ENCODE measurements at places on chromosomes 5 and 9.

GRCh38 chr5:171888051-171888481, 102.4 kb downstream of the SMIM23 start:
- no peak for DNase-seq

DNA sequence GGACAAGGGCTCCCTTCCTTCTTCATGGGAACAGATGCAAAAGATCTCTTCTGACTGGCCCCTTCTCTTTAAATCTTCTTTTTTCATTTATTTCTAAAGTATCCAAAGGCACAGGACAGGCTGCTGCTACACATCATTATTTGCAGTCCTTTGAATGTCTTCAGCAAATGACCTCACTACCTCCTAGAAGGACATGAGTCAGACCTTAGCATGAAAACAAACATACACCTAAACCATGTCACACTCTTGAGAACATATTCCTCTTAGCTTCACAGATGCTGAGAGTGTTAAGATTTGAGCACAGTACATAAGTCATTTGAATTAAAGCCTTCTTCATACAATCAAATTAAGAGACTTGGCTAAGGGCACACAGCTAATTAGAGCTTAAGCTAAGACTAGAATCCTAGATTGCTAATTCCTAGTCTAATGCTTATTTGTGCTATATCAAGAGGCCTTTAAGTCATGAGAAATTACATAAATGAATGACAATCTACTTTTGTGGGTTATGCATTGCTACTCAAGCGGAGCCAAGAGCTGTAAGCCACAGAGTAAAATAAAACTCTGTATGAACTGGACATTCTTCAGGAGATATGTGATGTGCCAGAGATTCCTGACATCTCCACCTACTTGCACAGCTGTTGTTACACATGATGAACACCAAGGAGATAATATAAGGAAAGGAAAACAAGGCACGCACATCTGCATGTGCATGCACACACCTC, 109.1 kb upstream of the PTGER4 start:
- no peak for DNase-seq

GRCh38 chr5:134561871-134562296, 36.4 kb downstream of the JADE2 start:
- DNase-seq: no peak

DNA sequence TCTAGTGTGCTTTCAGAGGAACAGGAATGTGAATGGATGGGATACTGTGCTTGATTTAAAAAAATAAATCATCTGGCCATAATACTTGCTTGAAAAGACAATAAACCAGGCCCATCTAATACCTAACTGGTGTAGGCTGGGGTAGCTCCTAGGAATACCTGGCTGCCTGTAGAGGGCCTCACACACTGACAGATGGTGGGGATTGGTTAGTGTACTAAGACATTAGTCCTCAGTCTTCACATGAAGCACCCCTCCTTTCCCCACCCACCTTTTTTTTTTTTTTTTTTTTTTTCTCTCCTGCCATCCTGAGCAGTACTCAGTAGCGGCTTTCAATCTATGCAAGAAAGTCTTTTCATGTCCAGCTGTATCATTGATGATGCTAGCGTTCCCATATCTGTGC, 130.5 kb downstream of the ADGRV1 start:
- no peak for DNase-seq

GRCh38 chr9:106771608-106772007, 91.4 kb upstream of the ZNF462 start:
- DNase-seq: no peak

- DNase-seq: no peak
These were observed 57.7 kb downstream of the GPBP1 start for GRCh38 chr5:57231607-57232006.

GRCh38 chr5:132764671-132765238, 12.3 kb downstream of the SEPTIN8 start:
- DNase-seq: no peak

DNA sequence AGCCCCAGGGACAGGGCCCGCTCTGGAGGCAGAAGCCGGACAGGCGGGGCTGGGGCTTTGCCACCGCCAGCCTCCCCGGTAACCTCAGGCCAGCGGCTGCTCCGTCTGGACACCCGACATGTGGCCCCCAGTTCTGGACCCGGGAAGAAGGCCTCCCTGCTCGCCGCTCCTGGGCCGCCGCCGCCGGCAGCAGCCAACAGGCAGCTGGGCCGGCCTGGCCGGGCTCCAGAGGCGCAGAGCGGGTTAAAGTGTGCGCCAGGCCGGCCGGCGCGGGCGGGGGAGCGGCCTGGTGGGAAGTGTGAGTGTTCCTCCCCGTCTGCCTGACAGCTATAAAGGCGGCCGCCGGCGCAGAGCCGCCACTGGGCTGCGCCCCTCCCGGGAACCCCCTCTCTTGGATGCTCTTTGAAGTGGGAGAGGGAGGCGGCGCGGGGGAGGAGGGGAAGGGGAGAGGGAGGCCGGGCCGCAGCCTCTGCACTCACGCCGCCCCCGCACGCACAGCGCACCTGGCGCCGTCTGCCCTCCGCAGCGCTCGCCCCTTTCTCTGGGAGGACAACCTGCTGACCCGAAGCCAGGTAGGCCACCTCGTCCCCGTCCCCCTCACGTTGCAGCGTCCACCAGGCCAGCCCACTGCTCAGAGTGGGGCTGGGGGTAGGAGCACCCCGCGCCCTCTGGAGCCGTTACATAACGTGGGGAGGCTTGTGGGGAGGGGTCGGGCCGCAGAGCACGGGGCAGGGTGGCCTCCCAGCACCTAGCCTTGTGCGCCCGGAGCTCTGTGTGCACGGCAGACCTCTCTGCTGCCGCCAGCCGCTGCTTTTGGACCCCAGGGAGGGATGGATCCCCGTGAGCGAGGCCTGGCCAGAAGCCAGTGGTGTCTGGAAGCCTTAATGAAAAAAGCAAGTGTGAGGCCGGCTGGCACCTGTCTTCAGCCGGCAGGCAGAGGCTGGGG, at the start of gene ADAMTSL2:
TSS of gene ADAMTSL2 (plus strand) at position 359 of the 946 bp plus-strand sequence. CDS start 2,009 bp downstream, outside the sequence.
- peak; percentile 36 for DNase-seq

- DNase-seq: no peak
These were observed 392.0 kb downstream of the TMEM161B start for GRCh38 chr5:87876616-87877015.

- no peak for DNase-seq
These were observed 166.2 kb upstream of the KLF9 start for GRCh38 chr9:70580606-70581195.

- DNase-seq: no peak
These were observed 1.1 kb upstream of the FAM78A start for GRCh38 chr9:131277287-131277909.

DNA sequence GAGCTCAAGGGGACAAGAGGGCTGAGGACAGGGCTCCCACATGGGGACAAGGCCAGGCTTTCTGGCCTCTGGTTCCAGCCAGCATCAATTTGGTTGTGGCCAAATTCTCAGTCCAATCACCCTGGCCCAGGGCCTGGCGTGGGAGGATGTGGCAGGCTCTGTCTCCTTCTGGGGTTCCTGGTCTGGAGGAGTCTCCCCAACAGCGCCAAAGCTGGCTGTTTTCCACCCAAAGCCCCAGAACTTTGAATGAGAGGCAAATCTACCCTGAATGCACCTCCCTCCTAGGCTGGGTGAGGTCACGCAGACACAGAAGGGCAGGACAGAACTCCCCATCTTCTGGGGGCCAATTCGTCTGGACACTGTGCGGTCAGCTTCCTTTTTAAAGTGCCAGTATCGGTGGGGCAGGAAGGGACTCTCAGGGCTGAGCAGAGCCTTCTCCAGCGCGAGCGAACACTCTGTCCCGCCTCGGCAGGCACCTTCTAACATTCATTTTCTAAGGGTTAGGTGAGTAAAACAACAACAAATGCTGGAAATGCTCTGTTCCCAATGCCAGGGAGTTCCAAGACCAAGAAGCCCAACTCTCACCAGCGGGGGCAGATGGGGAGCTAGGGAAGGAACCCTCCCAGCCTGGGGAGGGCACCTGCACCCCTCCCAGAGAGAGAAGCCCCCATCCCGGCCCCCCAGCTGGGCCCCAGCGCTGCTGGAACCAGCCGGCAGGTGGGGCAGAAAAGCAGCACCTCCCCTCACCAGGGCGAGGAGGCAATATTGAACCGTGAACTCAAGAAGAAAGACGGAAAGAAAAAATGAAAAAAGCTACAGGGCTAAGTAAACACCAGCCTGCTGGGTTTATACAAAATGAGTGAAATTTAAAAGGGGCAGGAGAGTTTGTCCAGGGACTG, 3.7 kb upstream of the DPM2 start:
- DNase-seq: no peak

DNA sequence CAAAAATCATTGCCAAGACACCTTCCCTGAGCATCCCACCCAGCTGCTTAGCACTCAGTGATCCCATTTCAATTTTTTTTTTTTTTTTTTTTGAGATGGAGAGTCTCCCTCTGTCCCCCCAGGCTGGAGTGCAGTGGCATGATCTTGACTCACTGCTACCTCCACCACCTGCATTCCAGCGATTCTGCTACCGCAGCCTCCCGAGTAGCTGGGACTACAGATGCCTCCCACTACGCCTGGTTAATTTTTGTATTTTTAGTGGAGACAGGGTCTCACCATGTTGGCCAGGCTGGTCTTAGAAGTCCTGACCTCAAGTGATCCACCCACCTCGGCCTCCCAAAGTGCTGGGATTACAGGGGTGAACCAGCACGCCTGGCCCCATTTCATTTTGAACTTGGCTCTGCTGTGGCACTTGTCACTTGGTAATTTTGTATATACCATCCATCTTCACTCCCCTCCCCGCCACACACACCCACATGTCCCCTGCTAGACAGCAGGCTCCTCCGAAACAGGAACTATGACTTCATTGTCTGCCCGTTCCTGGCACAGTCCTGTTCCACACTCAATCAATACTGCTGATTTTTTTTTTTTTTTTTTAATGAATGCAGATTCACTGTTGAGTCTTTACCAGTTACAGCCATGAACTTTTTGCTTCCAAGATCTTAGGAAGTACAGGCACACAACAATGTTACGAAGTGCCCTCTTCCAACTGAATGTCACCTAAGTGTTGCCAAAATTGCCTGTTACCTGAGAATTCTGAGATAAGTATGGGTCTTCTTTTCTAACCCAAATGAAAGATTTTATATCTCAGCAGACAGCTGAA, 17.3 kb upstream of the ZBTB34 start:
- no peak for DNase-seq
